Aorta (tissue), 5 donors: ENCODE measurements at places on chromosomes 6 and 20. TPM values are rescaled to one million over a fixed set of nuclear protein-coding genes. Genes with fewer than 3 reads are reported as not detected.

CRISP3 gene
- total RNA-seq = not detected

OXT gene
- not detected for total RNA-seq

DNA sequence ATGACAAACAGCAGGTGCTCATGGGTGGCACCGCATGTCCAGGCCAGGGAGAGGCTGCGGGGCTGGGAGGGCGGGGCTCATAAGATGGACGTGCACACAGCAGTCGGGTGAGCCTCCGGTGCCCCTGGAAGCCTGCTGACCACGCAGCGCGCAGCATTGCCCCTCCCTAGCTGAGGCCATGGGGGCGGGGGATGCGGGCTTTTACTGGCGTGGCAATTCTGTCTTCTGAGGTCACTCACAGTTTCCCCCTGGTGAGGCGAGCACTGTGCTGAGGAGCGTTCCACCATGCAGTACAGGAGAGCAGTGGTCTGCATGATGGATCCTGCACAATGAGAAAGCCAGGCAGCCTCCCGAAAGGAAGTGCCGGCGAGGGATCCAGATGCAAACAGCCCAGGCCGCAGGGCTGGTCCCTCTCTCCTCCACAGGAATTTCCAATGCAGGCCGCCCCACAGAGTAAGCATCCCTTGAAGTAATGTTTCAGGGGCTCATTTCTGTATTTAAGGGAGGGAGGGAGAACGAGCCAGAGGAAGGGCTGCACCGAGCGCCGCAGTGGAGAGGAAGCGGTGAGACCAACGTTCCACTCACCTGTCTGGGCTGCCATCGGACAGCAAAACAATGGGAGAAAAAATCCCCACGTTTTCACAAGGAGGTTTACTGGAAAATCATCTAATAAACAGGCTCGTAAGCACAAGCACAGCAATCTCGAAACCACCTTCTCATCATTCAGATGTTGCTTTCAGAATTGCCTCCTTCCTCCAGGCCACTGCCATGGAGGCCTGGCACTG lies 56.0 kb downstream of the IRF4 start:
- no peak for DNase-seq

MOCS1 gene
- total RNA-seq = 32.0 TPM

DNA sequence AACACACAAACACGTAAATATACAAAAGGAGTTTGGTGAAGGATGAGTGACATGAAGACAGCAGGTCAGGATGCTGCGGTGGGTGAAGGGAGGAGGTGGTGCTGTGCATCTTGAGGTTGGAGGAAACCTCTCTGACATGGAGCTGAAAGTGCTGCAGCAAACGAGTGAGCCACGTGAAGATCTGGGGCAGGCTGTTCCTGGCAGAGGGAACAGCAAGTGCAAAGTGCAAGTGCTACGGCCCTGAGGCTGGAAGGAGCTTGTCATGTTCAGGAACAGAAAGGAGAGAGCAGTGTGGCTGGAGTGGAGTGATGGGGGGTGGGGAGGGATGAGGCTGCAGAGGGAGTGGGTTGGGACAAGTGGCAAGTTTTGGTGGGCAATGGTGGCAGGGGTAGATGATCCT lies 24.8 kb upstream of the ANGPT4 start:
- no peak for DNase-seq
